ENCODE measurements at places on chromosomes 7 and 10.

DNA sequence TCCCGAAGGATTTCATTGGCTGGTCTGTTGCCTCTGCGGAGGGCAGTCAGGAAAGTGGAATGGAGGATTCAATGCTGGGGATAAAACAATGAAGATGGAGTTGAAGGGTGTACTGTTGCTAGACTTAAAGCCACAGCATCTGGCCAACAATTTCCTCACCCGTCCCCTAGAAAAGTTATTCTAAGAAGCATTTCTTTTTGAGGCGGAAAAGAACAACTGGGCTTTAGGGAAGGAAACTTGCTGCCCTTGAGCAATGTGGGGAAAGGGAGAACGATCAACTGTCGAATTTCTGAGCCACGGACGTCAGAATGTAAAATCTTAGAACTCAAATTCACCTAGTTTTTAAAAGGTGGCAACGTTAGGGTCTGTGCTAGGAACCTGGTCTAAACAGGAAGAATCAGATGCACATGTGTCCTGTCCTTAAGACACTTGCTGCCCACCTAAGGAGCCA is 664 bp downstream of the FMC1 start:
- DNase-seq, result no peak

DNA sequence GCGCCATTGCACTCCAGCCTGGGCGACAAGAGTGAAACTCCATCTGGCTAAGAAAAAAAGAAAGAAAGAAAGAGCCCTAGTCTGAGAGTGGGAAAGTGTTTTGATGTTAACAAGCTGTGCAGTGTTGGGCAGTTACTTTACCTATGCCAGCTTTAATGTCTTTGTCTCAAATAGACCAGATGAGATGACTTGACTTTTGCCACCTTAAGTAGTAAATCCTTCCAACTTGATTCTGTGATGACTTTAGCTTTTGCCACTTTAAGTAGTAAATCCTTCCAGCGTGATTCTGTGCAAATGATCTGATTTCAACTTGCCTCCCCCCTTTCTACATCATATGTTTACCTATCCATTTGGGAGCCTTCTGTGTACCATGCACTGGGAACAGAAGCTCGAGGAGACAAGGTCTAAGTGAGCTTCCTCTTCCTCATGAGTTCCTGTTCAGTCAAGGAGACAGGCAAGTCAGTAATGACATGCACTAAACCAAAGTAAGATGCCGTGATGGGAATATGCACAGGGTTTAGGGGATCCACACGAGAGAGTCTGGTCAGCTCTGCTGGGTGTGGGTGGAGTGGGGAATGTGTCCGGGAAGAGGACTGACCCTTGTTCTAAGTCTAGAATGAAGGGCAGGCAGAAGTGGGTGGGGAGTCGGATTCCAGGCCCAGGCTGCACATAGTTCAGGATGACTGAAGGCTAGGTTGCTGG is 17.2 kb downstream of the INPP5F start:
- no peak for DNase-seq

GRCh38 chr7:123714296-123715080 is 34.3 kb downstream of the WASL start:
- DNase-seq, result no peak

DNA sequence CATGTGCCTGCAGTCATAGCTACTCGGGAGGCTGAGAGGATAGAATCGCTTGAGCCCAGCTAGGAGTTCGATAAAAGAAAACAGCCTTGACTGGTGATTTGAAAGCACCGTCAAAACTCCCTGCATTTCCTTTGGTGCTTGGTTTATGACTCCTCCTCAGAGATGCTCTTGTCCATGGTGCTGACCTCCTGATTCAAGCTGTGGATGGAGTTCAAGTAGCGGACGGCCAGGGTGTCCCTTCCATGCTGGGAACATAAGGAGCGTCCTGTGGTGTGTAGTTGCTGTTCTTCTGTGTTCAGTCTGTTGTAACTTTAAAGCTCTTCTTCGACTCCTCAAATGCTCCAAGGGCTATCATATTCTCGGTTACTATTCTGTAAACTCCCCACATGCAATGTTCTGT is 382.5 kb upstream of the KIAA1217 start:
- DNase-seq, result peak; percentile 8

DNA sequence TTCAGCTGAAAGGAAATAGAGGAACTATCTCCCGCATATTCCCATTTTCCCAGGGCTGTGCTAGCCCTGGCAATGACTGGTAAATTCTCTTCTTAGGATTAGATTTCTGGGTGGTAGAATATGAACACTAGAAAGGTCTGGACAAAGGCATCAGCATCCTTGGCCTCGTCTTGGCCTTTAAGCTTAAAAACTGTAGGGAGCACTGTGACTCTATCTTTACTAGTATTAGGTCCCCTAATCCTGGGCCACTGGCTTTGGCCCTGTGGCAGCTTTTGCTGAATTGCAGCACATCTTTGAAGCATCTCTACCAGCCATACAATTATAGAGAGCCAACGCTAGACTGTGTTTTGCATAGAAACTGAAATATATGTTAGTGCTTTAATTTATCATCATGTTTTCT is 41.5 kb upstream of the EBLN1 start:
- no peak for DNase-seq

DNA sequence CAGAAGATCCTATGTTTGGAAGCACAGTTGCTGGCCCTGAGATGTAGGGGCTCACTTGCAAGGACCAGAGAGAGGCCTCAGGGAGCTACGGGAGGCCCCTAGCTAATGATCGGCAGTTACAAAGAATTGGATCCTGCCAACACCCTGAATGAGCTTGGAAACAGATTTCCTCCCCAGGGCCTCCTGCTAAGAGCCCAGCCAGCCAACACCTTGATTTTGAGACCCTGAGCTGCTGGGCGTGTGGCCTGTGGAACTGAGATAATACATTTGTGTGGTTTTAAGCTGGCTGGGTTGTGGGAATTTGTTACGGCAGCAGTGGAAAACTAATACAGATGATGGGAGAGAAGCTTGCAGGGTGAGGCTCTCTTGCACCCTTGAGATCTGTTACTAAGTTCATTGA is 3.9 kb downstream of the DOCK1 start:
- no peak for DNase-seq

- DNase-seq, result no peak
Observed at GRCh38 chr7:105790996-105791395, 85.4 kb downstream of the ATXN7L1 start.

DNA sequence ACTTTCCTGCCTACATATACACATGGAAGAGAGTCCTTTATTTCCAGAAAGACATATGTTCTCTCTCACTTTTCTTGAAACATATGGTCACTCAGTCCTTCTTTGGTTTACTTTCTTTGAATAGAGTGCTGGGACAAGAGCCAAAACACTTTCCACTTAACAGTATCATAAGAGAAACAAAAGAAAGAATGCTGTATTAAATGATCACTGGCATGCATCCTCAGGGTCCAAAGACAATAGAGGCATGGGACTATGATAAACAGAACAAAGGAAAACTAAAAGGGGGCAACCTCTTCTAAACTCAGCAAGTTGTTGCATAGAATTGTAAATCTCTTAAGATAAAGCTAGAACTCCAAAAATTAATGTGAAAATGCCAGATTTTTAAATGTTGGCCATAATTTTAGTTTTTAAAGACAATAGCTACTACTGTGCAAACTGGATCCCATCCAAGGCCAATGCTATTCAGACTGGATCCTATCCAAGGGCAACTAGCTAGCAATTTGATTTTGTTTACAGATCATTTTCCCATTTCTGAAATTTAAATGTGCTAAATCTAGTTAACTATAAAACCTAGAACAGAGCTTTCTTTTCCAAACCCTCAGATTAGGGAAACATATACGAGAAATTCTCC is 687.5 kb downstream of the SORCS3 start:
- DNase-seq, result no peak

GRCh38 chr10:1732564-1732996 is 4.7 kb downstream of the ADARB2 start:
- DNase-seq, result peak; percentile 61

GRCh38 chr10:3074145-3074665 is 6.9 kb downstream of the PFKP start:
- DNase-seq, result no peak

DNA sequence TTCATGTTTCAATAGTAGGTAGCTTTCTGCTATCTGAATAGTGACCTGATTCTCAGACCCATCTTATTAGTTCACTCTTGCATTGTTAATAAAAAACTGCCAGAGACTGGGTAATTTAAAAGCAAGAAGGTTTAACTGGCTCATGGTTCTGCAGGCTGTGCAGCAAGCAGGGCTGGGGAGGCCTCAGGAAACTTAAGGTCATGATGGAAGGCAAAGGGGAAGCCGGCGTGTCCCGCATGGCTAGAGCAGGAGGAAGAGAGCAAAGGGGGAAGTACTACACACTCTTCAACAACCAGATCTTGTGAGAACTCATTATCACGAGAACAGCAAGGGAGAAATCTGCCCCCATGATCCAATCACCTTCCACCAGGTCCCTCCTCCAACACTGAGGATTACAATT is 185.2 kb upstream of the PITRM1 start:
- DNase-seq, result no peak

GRCh38 chr7:95279417-95279816 is 44.9 kb downstream of the PON1 start:
- DNase-seq, result no peak

- DNase-seq, result no peak
Observed at GRCh38 chr7:12954380-12955033, 267.1 kb downstream of the ARL4A start.

- DNase-seq, result no peak
Observed at GRCh38 chr10:44971935-44972757, 6.5 kb downstream of the DEPP1 start.
